Kidney capillary endothelial cell (primary cell): ENCODE measurements at places on chromosomes 6 and 20.

- peak; percentile 47 for DNase-seq
Observed at GRCh38 chr6:33936886-33937285, 133.1 kb upstream of the MLN start.

GRCh38 chr6:135423649-135424128 lies 73.9 kb downstream of the AHI1 start:
- peak; percentile 63 for DNase-seq

DNA sequence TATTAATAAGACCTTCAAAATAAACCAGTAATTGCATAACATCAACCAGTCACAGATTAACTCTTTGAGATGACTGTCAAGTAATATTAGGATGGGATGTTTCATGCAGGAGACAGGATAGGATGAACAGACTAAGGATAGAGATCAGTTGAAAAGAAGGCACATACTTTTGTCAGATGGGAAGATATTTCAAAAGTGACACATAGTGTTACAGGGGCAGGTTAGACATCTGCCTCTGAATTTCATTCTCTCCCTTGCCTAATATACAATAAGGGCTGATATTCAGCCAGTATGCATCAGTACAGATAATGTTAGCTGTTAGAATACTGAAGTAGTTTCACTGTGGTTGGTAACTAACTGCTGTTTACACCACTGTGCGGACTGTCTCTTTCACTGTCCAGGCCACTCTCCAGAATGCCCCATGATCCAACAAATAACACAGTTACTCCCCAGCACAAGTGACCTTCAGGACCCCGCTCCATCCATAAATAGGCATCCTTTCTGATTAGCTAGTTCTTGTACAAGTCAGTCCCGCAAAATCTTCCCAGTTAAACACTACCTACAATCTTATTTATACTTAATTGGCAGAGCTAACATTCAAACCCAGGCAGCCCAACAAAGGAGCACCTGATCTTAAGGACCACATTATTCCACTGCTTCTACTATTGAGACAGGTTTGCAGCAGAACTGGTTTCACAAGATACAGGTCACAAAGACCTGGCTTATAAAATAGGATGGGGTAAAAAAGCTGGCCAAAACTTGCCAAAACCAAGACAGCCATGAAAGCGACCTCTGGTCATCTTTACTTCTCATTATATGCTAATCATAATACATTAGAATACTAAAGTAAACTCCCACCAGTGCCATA lies 21.9 kb upstream of the PLN start:
- no peak for DNase-seq

- no peak for DNase-seq
Observed at GRCh38 chr6:98644063-98644462, 190.3 kb upstream of the POU3F2 start.

DNA sequence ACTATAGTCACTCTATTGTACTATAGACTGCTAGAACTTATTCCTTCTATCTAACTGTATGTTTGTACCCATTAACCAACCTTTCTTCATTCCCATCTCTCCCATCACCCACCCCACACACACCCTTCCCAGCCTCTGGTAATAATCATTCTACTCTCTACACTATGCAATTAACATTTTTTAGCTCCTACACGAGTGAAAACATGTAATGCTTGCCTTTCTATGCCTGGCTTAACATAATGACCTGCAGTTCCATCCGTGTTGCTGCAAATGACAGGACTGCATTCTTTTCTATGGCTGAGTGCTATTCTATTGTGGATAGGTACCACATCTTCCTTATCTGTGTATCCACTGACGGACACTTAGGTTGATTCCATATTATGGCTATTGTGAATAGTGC lies 95.5 kb downstream of the ALDH8A1 start:
- DNase-seq = no peak

GRCh38 chr6:101633081-101633480 lies 239.6 kb downstream of the GRIK2 start:
- DNase-seq = no peak

DNA sequence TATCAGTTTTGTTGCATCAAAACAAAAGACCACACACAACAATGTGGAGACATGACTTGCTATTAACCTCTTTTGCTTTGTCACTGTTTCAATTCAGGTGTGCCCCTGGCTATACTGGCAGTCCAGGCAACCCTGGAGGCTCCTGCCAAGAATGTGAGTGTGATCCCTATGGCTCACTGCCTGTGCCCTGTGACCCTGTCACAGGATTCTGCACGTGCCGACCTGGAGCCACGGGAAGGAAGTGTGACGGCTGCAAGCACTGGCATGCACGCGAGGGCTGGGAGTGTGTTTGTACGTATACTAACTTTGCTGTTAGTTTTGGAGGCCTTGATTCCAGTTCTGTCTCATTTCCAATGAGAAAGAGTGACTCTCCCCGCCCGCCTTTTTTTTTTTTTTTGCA lies 356.9 kb downstream of the ARHGAP18 start:
- peak; percentile 68 for DNase-seq

DNA sequence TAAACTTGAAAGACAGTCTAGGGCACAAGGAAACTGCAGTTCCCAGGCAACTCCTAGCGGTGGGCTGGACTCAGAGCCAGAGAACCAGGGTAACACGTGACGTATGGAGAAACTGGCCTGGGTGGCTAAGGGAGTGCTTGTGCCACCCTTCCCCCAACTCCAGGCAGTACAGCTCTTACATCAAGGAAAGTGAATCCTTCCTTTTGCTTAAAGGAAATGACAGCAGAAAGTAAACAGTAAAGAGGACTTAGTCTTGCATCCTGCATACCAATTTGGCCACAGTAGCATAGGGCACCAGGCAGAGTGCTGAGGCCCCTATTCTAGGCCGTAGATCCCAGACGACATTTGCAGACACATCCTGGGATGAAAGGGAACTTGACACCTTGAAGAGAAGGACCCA lies 322.8 kb downstream of the CD109 start:
- no peak for DNase-seq

DNA sequence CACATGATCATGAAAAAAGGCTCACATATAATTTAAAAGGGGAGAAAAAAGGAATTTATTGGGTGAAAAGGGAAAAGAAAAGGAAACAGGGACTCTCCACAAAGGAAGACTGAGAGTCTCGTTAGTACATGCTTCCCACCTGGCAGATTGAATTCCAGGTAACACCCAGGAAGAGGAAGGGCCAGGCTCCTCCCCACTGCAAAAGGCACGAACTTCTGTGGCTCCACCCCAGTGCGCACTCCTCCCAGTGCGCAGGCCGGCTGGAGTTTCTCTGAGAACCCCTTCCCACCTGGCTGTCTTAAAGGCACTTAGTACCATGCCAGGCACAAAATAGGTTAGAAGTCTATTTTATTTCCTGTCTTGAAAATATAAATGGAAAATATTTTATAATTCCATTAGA lies 129.8 kb downstream of the COL12A1 start:
- DNase-seq = no peak

DNA sequence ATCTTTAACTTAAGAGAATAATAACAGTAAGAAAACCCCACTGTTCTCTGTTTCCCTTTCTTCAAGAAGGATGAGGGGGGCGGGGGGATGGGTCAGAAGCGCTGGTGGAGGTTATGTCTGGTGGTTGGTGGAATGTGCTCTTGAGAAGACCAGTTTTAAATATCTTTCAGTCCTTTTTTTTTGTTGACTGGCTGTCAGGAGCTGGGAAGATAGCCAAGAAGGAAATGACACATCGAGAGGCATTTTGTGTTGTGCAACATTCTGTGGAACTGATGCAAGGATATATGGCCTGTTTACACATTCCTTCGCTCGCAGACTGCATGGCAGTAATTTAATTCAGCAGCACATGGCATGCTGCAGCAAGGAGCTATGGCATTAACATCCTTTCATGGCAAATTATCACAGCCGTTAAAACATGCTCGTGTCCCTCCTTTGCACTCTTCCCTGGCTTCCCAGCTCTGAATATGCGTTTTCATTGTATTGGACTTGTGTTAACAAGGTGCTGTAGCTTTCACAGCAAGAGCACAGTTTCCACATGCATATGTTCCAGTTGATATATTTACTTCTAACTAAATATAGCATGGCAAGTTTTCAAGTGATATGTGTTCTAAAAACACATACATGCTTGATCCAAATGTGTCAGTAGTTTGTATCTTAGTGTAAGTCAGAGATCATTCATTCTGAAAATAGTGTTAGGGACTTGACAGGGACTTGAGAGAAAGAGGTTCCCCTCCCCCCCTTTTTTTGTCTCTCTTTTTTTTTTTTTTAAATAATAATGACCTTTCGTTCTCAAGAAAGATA lies 68.2 kb upstream of the SUPT3H start:
- DNase-seq = peak; percentile 97

DNA sequence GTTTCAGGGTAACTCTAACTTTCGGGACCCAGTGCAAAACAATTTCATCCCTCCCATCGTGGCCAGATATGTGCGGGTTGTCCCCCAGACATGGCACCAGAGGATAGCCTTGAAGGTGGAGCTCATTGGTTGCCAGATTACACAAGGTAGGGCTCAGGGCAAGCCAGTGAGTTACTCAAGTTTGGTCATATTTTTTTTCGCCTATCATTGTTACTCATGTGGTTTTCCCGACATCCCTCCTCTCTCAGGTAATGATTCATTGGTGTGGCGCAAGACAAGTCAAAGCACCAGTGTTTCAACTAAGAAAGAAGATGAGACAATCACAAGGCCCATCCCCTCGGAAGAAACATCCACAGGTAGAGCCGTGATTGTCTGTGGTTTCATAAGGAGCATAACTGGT lies 58.2 kb downstream of the DCBLD1 start:
- DNase-seq = no peak

DNA sequence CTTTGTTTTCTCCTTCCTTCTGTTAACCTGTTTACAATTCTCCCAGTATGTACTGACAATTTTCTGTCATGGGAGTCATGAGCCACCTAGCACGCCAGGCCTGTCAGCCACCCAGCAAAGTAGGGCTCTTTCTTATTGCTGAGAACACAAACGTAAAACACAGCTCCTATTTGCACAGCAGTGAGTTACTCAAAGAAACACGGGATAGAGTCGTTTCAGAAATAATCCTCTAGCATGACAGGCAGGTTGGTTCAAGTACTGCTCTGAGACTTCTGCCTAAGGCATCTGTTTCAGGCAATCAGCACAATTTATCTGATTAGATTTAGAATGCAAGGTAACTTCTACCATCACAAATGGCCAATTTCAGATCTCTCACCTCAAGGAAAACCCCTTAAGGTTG lies 88.8 kb downstream of the CD24 start:
- no peak for DNase-seq

DNA sequence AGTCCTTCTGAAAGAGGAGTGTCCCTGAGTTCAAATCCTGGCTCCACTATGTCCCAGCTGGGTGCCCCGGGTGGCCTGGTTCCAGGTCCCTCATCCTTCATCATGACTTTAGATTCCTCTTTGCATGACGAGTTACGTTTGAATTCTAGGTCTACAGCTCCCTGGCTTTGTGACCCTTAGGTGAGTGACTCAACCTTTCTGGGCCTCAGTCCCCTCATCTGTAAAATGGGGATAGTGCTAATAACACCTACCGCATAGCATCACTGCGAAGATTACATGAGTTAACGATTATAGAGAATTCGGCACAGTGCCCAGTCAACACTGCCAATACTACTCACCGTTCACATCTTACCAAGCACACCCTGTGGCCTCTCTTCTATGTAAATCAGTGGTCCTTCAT lies 39.4 kb downstream of the RSPO4 start:
- DNase-seq = no peak

GRCh38 chr20:20253744-20254330 lies 114.1 kb upstream of the INSM1 start:
- DNase-seq = no peak

- DNase-seq = peak; percentile 78
Observed at GRCh38 chr6:28944412-28944865, 20.7 kb upstream of the TRIM27 start.

DNA sequence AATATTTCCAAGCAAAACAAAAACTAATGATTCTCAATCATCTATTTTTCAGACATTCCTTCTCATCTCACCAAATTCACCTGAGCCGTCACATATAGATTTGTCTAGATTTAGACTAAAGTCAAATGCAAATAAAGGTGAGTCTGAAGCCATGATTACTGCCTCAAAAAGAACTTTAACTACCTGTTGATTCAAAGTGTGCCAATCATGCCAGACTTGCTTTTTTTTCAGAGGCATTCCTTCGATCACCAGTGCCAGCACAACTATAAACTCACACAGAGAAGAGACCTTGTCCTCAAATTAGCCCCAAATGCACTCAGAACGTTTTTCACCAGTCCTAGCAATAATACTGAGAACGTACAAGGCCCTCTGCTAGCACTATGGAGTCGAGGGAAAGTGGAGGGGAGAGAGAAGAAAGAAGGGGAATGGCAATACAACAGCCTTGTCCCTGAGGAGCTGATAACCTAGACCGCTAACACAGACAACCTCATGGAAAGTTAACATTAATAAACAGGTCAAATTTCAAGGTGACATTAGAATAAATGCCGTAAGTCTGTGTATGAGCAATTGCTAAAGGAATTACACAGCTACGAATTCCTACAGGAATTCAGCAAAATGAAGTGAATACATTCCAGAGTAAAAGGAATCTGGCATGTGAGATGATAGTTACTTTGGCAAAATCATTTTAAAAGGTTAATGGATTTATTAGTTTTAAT lies 60.9 kb downstream of the EPB41L2 start:
- no peak for DNase-seq
